NCI-H2107 (cell line): ENCODE measurements at places on chromosomes 1 and 21.

GRCh38 chr1:6599141-6599975 lies 3.3 kb downstream of the KLHL21 start:
- DNase-seq, result no peak

DNA sequence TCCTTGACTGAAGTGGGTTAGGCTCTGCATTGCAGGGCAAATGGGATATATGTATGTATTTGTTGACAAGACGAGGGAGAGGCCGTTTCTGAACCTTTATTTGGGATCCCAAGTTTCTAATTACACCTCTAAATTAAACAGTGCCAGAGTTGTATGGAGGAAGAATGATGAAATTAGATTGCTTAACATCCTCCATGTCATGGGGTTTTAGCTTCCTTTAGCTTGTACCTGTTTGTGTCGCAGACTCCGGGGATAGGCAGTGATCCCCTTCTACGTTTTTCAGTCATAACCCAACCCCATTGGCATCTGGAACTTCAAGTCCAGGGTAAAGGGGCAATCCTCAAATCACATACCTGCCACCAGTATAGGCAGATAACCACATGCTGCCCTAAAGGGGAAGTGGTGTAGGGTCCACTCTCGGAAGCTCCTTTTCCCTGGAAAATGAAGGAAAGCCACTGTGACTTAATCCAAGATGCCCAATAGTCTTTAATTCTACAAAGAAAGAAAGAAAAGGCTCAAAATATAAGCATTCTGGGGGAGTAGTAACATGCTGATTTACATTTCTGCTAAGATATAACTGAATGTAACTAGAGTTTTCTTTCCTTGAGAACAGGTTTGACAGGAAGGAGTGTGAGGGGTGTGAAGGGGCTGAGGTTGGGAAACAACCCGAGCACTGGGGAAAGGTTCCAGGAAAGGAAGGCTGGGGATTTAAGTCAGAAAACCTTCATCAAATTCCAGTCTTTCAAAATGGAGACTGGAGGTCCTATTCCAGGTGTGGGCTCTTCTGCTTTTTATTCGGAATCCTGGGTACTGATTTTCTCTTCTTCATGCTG lies 77.6 kb downstream of the RGL1 start:
- no peak for DNase-seq

DNA sequence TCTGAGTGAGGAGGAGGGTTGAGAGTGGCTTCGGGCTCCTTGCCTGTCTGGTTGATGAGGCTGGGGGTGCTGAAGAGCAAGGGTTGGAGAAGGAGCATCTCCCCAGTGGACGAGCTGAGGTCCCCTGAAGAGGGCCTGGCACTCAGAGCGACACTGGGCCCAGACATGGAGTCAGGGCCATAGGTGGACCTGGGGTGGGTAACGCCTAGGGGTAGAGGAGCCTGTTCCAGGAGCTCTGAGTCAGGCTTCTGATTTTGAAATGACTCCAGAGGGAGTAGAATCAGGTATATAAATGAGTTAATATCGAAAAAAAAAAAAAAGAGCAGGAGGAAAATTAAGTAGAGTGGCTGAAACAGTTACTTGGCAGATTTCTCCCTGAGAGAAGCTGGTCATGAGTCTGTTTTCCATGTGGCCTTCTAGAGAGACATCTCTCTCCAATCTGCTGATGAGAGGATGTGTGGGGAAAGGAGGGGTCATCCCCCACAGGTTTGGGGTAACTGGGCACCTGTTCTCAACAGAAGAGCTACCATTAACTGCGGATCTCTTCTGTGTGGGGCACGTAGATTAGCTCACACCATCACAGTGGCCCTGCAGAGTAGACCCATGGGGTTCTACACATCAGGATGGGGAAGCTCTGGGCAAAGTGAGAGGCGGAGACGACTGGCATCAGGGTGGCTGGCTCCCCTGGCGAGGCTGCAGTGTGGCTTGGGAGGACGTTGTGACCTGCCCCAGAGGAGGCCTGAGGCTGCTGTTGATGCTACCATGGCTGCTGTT lies 115.5 kb downstream of the DHRS3 start:
- DNase-seq, result no peak

DNA sequence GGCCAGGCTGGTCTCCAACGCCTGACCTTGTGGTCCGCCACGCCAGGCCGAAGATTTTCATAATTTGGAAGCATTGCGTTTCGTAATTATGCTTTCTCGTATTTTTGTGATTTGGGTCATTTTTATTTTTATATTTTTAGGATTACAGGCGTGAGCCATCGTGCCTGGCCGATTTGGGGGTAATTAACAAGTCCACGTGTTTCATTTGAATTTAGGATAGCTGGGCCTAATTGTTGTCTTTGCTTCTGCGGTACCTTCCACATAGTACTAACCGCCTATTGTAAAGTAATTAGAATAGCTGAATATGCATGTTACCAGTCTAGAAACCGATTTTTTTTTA lies 1.0 kb downstream of the RCC1 start:
- DNase-seq, result no peak

GRCh38 chr21:19326531-19327319 lies 923.1 kb upstream of the TMPRSS15 start:
- DNase-seq, result no peak

DNA sequence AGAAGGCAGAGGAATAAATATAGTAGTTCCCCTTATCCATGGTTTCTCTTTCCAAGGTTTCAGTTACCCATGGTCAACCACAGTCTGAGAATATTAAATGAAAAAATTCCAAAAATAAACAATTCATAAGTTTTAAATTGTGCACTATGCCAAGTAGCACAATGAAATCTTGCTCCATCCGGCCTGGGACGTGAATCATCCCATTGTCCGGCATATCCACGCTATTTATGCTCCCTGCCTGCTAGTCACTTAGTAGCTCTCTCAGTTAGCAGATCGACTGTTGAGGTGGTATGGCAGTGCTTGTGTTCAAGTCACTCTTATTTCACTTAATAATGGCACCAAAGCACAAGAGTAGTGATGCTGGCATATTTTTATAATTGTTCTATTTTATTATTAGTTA lies 58.6 kb upstream of the ARHGAP29 start:
- no peak for DNase-seq

DNA sequence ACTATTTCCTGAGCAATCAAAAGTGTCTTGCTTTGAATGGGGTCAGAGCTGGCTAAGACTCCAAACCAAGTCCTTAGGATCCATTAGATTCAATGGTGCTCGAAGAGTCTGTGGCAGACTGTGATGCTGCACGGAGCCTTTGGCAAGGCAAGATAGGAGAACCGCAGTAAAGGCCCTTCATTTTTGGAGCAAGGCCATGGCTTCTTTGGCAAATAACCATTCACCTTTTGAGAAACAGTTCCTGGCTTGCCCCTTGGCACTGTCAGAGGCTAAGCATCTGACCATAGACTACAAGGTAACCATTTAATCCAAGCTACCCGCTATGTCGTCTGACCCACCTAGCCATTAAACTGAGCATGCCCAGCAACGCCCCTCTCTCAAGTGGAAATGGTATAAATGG lies 45.2 kb downstream of the EDN2 start:
- DNase-seq, result no peak

DNA sequence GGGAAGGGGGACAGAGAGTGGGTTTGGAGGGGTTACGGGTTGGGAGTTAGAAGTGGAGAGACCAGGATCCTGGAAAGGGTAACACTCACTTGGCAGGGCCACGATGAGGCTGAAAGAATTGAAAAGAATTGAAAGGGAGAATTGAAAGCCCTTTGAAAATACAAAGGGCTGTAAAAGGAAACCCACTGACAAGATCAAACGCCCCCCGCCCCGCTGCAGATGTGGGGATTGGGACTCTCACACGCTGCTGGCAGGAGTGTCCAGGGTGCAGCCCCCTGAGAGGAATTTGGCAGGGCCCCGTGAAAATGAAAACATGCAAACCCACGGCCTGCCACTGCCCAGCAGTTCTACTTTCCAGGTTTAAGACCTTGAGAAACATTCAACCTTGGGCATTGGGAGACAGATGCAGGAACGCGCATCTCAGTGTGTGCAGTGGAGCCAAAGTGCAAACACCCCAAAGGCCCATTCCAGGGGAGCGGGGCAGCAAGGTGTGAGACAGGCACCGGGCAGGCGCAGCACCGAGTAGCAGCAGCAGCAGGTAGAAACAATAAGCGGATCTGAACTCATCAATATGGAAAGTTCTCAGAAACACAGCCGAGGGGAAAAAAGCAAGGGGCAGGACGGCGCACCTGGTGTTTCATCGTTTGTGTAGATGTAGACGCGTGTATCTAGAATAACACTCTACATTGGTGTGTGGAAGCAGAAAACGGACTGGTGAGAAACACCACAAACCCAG lies 8.3 kb upstream of the TNFRSF1B start:
- no peak for DNase-seq

DNA sequence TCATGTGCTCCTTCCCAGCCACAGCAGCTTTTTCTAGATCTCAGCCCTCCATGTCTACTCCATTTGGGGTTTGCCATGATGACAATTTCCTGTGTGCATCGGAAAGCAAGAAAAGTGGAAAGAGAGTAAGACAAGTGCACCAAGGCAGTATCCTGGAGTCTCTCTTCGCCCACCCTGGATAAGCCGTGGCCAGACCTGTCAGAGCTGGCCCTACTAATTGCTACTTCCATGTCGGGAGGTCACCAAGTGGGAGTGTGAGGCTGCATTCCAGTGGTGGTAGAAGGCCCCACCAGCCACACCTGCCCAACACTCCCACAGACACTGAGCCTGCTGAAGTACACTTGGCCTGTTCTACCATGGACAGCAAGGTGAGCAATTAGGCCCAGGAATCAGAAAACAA lies 14.0 kb upstream of the LORICRIN start:
- DNase-seq, result no peak

DNA sequence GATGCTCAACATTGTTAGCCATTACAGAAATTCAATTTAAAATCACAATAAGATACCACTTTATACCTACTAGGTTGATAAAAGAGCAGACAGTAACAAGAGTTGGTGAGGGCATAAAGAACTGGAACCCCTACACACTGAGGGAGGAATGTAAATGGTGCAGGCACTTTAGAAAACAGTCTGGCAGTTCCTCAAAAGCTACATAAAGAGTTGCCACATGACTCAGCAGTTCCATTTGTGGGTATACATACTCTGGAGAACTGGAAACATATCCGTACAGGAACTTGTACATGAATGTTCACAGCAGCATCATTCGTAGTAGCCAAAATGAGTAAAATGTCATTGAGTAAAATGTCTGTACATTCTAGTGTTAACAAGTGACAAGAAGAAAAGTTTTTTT lies 17.0 kb downstream of the NSL1 start:
- no peak for DNase-seq

DNA sequence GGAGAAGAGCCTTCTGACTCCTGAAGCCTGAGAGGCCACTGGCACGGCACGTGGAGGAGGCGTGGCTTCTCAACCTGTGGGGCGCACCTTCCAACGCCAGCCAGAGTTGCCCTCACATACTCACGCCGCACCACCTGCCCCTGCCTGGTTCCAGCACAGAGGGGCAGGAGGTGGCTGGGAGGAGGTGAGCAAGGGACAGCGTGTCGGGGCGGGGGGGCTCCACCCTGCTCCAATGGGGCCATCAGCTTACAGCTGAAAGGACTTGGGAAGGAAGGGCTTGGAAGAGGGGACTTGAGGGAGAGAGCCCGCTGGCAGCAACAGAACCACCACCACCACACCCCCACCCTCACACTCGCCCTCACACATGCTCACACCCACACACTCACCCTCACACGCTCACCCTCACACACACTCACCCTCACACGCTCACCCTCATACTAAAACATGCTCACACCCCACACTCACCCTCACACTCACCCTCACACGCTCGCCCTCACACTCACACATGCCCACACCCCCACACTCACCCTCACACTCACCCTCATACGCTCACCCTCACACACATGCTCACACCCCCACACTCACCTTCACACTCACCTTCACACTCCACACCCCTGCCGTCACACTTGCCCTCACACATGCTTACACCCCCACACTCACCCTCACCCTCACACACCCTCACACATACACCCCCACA lies 41.6 kb upstream of the EDN2 start:
- no peak for DNase-seq

GRCh38 chr1:22878626-22879025 lies 94.0 kb downstream of the LACTBL1 start:
- DNase-seq, result no peak

- DNase-seq, result no peak
Observed at GRCh38 chr1:56045062-56045461, 534.3 kb downstream of the PLPP3 start.

GRCh38 chr1:181086926-181087325 lies 1.6 kb upstream of the IER5 start:
- no peak for DNase-seq

- DNase-seq, result no peak
Observed at GRCh38 chr1:209529233-209529632, 54.3 kb upstream of the CAMK1G start.

DNA sequence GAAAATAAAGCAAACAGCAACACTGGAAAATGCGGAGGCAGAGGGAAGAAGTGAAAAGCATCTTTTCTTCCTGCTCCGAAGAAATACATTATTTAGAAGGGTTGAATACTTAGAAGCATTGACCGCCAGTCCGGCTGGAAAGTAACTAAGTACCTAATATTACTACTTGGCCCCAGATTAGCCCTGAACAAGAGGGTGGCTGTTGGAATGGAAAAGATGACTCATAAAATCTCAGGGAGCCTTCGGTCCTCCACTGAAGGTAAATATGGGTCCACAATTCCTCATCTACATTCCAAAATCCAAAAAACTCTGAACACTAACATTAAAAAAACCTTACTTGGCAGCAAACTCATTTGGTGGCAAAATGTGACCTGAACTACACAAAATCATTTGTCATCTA lies 40.1 kb downstream of the BCAR3 start:
- no peak for DNase-seq

DNA sequence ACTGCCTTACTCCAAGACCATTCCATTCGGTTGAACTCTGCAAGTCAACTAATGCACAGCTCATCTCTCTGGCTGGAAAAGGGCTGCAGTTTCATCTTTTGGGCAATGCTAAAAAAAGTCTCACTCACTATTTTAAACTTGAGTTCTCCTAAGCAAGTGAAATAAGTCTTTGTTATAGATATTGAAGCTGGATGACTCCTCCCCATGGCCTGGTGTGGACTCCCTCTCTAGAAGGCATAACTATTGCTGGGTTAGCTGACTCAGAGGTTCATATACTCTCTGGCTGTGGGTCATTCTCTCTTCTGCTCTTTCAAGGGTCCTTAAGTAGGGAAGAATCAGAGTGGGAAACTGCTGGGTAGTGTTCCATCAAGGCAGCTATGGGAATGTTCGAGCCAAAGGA lies 88.0 kb downstream of the XCL2 start:
- DNase-seq, result no peak

- no peak for DNase-seq
Observed at GRCh38 chr1:55214212-55214933, 791 bp downstream of the USP24 start.

- no peak for DNase-seq
Observed at GRCh38 chr1:197807216-197807615, 31.9 kb upstream of the DENND1B start.

- peak; percentile 60 for DNase-seq
Observed at GRCh38 chr1:232793944-232794343, 11.3 kb upstream of the MAP10 start.

GRCh38 chr1:47645151-47645550 lies 207.3 kb downstream of the FOXD2 start:
- DNase-seq, result no peak

DNA sequence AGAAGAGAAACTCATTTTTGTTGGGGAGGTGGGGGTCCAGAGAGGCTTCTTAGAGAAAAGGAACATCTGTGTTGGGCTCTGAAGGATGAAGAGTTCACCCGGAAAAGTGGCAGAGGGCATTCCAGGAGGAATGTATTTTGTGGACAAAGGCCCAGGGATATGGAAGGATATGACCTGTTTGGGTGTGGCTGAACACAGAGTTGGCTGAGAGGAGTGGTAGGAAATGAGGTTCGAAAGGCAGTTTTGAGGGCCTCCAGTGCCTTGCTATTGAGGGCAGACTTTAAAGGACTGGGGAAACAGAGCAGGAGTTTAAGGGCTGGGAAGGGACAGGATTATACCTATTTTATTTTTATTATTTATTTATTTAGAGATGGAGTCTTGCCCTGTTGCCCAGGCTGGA lies 27.3 kb upstream of the WASF2 start:
- no peak for DNase-seq
